ENCODE measurements at places on chromosomes 16 and 17.

- peak; percentile 17 for DNase-seq
These were observed 208.4 kb downstream of the IRF8 start for GRCh38 chr16:86107215-86107825.

DNA sequence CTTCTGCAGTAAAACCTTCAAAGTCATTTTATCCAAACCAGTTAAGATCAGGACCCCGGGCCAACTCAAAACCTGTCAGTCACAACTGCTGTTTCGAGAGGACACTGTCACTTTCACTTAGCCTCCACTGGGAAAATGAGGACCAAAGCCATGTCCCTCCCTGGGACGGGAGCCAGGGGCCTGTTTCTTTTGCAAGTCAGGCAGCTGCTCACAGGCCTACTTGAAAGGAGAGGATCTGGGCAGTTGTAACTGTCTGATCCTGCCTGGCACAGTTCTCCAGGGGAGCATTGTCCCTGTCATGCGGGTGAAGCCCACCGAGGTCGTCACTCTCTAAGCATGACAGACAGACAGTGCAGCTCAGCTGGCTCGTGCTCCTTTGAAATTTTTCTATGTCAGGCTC, 276.2 kb downstream of the NPIPA8 start:
- no peak for DNase-seq

DNA sequence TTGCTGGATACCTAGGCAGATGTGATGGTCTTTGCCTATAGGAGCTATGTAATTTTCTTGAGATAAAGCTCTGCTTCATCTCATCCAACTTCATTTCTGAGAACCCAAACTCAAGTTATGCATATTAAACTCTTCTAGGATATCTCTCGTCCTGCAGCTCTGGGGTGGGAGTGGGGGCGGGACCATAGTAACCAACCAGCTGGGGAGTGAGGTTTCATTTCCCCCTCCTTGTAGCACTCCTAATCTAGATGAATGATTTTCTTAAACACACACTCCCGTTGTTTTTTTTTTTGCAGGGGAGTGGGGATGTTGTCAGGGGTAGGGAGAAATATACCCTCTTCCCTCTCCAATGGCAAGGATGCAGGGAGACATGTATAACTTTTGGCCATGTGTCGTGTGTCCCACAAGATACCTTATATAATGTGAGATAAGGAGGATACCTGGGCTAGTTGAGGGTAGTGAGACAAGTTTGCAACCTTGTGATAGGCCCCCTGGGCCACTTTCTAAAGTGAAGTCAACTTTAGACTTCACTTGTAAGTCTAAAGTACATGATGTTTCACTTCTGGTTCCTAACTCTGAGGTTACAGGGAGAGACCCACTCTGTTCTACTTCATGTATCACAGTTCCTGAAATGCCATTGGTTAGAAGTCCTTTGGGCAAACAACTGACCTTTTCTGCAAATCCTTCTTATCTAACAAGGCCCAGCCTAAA, 10.5 kb upstream of the HEATR6 start:
- no peak for DNase-seq

GRCh38 chr17:65231662-65232335, 94.6 kb downstream of the RGS9 start:
- DNase-seq, result peak; percentile 75

All from RWPE2 (cell line).